ENCODE measurements at places on chromosomes 5 and 9.

DNA sequence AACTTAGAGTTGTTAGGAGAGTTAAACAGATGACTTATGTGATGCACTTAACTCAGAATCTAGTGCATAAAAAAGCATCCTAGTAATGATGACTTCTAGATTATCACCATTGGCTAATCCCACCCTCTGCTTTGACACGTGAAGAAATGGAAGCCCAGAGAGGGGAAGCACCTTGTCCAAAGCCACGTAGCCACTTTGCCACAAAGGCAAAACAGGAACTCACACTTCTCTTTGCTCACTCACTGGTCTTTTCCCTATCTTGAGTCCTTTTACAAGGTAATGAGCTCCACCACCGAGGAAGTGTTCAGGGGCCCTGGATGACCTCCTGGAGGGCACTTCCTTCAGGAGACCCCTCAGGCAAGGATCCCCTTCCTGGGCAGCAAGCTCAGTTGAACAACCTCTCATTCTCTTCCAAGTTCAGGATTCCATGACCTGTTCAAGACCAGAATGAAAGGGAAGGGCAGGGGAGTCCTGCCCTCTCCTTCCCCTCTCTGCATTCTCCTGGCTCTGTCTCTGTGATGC is 89.7 kb downstream of the HRH2 start:
- no peak for DNase-seq

DNA sequence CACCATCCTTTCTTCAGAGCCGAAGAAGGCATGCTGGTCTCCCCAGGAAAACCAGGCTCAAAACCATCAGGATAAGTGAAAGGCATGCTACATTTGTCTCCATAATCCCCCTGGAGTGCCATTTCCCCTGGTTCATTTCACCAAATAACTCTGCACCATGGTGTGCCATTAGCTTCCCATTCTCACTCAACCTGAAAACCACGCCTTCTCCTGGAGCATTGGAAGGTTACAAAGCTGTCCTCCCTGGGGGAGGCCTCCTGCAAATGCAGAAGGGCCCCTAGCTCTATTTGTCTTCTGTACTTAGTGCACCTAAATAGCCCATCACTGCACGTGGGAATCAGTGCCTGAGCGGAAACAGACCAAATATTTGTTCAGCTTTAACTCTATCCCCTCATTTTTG is 90.2 kb upstream of the ICE1 start:
- DNase-seq, result no peak

DNA sequence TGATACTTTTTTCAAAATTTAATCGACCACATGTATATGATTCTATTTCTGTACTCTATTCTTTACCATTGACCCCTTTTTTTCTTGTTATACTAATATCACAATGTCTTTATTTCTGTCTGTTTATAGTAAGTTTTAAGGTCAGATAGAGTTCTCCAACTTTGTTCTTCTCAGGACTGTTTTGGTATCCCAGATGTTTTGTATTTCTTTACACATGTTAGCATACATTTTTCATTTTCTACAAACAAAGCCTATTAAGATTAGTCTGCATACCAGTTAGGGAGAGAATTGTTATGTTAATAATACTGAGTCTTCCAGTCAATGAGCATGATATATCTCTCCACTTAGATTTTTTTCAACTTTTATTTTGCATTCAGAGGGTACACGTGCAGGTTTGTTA is 8.2 kb upstream of the CAMK4 start:
- DNase-seq, result no peak

DNA sequence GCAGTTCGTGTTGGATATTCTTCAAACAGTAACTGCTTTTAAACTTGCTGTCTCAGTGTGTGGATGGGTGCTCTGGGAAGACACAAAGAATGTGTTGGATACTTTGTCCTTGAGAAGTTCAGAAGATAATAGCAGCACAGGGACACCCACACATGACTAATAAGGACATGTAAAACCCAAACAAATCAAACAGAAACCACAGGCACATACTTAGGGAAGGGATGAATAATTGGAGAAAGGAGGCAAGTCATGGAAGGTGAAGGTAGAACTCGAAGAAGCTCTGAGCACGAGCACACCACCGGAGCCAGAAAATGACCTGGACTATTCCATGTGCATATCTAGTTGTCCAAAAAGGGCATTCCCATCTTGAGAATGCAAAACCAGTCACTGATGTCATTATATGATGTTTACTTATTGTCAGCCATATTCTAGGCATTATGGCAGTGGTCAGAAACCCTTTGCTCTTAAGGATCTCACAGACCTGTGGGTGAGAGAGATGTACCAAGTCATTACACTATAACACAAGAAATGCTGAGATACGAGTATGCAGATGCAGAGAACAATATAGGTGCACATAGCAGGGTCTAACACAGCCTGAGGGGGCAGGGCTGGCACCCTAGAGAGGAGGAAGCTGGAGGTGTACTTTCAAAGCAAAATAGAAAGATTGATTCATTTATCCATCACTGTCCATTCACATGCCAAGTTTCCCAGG is 152.9 kb downstream of the PIK3R1 start:
- no peak for DNase-seq

- DNase-seq, result no peak
These were observed 28.7 kb upstream of the F2RL1 start for GRCh38 chr5:76789991-76790581.

GRCh38 chr5:58357121-58357520 is 102.8 kb downstream of the PLK2 start:
- no peak for DNase-seq

- no peak for DNase-seq
These were observed 5.5 kb downstream of the FOXI1 start for GRCh38 chr5:170111088-170111785.

- DNase-seq, result no peak
These were observed 1.8 kb downstream of the BNC2 start for GRCh38 chr9:16868701-16869100.

GRCh38 chr5:41852293-41852692 is 17.9 kb downstream of the OXCT1 start:
- no peak for DNase-seq

GRCh38 chr5:91343916-91344315 is 39.2 kb downstream of the ARRDC3 start:
- DNase-seq, result no peak

- DNase-seq, result no peak
These were observed 101.7 kb upstream of the PITX1 start for GRCh38 chr5:135135530-135136226.

DNA sequence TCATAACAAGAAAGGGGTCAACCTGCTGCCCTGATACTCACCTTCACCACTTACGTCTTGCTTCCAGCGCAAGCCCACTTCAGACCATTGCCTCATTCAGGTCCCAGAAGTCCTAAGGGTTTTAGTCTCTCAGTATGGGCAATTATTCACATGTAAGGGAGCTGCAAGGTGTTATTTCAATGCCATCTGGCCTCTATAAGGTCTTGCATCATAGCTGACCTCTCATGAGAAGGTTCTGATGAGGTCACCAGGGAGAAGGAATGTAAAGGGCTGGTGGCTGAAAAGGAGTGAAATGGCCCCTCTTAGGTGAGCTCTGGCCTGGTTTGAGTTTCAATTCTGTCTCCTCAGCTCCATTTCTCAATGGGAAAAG is 1.5 kb upstream of the MARCHF3 start:
- DNase-seq, result no peak

DNA sequence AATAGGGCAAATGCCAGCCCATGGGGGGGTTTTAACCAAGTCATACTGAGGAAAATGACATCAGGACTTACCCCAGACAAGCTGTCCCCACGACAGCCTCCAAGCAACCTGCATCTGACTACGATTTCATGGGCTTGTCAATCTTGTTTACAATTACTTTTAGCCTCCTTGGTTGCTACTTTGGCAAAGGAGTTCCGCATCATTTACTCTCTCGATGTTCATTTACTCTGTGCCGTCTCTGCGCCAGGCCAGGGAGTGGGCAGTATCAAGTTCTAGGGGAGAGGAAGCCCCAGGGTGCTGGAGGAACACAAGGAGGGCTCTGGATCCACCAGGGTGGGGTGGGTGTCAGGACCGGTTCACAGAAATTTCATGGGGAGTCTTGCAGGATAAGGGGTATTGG is 23.9 kb downstream of the PTPN3 start:
- no peak for DNase-seq

DNA sequence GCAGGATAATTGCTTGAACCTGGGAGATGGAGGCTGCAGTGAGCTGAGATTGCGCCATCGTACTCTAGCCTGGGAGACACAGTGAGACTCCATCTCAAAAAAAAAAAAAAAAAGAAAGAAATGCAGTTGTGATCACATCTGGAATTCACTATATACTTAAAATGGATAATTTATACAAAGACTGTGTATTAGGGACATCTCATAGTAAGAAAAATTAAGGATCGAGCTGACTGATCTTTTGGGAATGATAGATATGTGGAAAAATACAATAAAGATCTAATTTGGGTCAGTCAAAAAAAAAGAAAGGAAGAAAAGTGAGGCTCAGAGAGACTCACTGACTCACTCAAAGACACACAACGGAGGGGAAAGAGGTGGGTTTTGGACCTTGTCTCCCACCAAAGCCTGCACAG is 73.2 kb upstream of the STXBP1 start:
- DNase-seq, result no peak

- no peak for DNase-seq
These were observed 96.3 kb upstream of the TMEM161B start for GRCh38 chr5:88364991-88365390.

GRCh38 chr9:92160786-92161185 is 45.6 kb upstream of the SPTLC1 start:
- DNase-seq, result no peak

DNA sequence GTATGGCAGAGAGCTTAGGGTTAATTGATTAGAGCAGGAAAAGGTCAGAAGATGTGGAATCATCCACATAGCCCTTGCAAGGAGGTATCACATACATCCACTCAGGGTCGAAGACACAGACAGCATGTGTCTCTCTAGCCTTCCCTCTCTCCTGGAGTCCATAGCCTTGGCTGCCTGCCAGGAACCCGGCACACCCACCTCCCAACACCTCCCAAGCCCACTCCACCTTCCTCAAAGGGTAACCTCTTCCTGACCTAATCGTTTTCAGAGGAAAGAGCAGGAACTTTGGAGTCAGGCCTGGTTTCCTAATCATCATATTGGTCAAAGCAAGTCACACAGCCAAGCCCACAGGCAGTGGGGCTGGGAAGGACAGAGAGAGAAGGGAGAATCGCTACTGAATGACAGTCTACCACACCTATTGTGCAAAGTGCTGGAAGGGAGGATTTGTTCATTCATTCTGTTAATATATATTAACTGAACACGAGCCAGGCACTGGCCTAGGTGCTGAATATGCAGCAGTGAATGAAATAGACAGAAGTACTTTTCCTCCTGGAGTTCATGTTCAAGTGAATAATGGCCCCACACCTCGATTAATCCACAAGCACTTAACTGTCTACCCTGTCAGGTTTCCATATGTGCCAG is 107.8 kb downstream of the KCNIP1 start:
- no peak for DNase-seq

DNA sequence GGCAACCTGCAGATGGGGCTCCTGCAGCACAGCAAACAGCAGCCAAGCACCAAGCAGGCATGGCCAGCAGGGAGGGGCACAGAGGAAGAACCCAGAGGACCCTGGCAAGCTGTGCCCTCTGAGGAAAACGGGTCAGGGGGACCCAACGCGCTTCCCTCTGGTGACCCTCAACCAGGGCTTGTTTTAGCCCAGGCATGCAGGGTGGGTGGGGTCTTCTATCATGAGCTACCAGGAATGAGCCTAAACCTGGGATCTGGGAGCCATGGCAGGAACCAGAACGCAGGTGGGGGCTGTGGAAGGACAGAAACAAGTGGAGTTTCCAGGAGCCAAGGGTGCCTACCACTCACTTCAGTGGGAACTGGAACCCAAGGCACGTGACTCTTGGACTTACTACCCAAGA is 20.9 kb downstream of the IPPK start:
- no peak for DNase-seq

- DNase-seq, result no peak
These were observed 52.5 kb upstream of the ZBTB43 start for GRCh38 chr9:126752376-126752775.

DNA sequence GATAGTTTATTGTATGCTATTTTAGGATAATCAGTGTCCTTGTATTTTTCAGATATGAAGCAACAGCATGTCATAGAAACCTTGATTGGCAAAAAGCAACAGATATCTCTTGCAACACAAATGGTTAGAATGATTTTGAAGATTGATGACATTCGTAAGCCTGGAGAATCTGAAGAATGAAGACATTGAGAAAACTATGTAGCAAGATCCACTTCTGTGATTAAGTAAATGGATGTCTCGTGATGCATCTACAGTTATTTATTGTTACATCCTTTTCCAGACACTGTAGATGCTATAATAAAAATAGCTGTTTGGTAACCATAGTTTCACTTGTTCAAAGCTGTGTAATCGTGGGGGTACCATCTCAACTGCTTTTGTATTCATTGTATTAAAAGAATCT is 14.5 kb downstream of the CCT5 start:
- no peak for DNase-seq

DNA sequence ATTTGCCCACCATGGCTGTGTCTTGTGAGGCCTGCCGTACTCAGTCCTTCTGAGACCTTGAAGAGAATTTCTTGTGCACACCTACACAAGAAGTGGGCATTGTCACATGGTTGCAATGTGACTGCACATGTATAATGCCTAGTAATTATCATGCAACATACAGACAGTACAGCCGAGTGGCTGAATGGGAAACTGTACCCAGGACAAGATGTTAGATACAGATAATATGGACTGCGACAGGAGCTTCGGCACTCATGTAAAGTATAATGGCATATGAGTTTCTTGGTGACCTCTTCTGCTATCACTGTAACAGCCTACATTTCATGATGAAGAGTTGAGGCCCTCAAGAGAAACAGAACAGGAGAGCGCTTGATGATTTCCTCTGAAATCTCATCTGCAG is 4.8 kb upstream of the PRKACG start:
- DNase-seq, result no peak

DNA sequence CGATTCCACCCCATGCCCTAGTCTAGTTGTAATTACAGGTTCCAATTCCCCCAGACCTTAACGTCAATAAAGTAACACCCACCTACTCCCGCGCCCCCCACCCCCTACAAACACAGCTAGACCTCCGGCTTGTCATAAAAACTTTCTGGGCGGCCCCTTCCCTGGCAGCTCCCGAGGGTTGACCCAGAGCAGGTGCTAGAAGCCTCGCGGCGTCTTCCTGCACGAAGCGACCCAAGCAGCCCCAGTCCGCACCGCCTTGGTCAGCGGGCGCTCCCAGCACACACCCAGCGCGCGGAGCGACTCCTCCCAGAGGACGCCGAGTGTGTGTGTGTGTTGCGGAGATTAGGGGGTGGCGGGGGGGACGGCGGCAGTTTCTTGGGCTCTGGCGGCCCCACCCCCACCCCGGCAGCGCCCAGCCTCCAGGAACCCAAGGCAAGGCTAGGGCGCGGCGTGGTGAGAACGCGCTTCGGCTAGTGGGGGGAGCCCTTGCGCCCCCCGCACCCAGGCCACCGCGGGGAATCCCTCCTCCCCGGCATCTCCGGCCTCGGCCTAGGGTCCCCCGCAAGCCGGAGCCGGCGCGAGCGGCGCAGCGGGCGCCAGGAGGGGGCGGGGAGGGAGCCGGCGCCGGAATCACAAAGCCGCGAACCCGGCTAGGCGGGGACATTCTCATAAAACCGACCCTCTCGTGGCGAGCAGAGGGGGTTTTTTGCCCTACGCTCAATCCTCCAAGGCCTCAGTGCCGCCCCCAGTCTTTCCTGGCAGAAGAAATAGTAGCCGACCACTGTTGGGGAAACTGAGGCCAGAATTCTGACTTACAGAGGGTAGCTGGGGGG is 2.2 kb downstream of the PCDH1 start:
- DNase-seq, result peak; percentile 18

All from CD4-positive, alpha-beta T cell treated with Interleukin-21 for 1 hour (primary cell).